ENCODE measurements at places on chromosomes 12 and 14.
A peak's percentile ranks its signal among the peaks of the same experiment; 100 is the strongest.

DNA sequence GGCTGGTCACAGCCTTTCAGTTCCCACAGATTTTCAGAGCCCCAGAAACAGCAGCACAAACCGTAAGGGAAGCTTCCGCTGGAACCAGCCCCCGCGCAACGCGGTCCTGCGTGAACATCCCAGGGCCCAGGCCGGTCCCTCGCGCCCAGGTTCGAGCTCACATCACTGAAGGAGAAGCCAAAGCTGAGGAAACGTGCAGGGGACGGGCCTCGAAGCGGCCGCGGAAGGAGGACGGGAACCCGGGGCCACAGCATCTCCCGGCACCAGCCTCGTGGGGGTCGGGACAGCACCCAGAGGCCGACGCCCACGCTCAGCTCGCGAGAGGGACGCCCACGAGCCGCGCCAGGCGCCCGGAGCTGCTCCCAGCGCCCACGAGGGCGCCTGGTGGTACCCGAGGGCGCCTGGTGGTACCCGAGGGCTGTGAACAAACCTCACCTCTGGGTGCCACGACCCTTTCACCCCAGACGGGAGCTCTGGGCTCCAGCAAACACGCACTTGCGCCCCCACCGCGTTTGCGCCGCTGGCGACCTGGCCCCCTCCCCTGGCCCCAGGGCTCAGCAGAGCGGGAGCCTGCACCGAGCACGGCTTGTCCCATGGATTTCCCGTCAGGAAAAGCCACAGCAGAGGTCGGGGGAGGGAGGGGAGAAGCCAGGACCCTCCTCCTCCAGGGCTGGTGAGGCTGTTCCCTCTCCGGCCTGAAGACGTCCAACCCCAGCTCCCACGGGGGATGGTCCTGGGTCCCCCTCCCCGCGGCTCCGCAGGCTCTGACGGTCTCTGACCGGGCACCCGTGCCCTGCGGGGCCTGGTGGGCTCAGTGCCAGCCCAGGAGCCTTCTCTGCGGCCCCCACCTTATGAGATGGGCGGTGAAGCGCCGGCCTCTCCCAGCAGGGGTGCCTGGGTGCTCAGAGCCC lies 6.9 kb downstream of the LRCOL1 start:
- DNase-seq = no peak

GRCh38 chr12:107875786-107876185 lies 101.3 kb downstream of the ASCL4 start:
- DNase-seq = no peak

- no peak for DNase-seq
Observed at GRCh38 chr14:77245820-77246219, 25.2 kb downstream of the NGB start.

DNA sequence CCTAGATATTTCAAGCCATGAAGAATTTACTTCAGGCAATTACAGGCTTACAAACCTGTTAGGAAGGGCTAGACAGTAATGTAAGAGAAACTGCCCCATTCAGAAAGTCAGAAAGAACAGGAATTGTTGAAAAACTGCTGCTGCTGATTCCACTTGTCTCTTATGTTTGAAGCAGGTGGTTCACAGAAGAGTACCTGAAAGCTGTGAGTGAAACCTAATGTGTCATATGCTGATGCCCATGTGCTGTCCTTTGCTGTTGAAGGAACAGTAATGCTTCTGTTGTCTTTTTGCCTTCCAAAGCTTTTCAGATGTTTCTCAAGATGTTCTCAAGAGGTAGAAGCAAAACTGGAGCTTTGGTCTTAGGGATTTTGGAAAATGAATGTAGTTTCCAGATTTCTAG lies 39.0 kb downstream of the MNAT1 start:
- DNase-seq = no peak

DNA sequence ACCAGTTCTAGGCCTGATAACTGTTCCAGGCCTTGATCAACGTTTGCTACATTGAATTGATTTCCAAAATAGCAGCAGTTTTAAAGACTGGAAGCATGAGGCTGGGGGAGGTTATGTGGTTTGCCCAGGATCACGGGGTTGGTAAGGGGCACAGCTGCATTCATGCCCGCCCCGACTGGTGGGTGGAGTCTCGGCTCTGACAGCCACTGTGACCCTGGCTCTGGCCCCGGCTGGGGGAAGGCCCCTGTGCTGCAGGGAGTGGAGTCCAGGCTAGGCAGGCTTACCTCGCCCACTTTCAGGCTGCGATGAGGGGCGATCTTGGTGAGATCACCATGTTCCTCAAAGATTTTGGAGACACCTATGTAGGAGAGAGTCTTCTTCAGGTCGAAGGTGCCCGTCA lies 13.3 kb upstream of the SERPINA9 start:
- DNase-seq = no peak

GRCh38 chr14:97878206-97878605 lies 1081.0 kb downstream of the VRK1 start:
- no peak for DNase-seq

GRCh38 chr14:20341646-20342045 lies 1.8 kb upstream of the PARP2 start:
- no peak for DNase-seq

- peak; percentile 74 for DNase-seq
Observed at GRCh38 chr12:14327711-14328110, 37.8 kb upstream of the ATF7IP start.

- no peak for DNase-seq
Observed at GRCh38 chr14:90447720-90448497, 51.1 kb downstream of the CALM1 start.

- no peak for DNase-seq
Observed at GRCh38 chr14:94386085-94387031, 2.0 kb downstream of the SERPINA1 start.

GRCh38 chr14:57960946-57961785 lies 95.3 kb upstream of the SLC35F4 start:
- no peak for DNase-seq

DNA sequence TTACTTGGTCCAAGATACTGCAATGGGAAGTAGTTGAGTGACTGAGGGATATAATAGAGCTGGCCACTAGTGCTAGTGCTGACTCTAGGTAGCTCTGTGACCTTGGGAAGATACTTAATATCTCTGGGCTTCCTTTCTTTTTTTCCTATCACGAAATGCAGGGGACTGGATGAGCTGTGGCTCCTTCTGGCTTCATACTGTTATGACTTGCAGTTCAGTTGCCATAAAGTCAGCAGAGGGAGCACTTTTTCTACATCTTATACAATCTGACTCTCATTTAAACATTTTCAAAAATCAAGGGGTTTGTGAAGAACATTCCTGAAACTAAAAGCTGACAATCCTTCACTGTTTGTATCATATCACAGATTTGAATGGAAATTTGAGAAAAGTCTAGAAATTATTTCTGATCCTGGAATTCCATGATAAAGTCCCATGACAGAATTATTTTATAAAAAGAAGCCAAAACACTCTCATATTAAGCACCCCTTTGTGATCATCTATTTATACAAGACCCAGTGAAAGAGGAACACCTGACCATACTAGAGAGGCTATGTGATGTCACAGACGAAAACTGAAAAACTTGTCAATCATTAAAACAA lies 5.3 kb downstream of the BHLHE41 start:
- DNase-seq = peak; percentile 68

DNA sequence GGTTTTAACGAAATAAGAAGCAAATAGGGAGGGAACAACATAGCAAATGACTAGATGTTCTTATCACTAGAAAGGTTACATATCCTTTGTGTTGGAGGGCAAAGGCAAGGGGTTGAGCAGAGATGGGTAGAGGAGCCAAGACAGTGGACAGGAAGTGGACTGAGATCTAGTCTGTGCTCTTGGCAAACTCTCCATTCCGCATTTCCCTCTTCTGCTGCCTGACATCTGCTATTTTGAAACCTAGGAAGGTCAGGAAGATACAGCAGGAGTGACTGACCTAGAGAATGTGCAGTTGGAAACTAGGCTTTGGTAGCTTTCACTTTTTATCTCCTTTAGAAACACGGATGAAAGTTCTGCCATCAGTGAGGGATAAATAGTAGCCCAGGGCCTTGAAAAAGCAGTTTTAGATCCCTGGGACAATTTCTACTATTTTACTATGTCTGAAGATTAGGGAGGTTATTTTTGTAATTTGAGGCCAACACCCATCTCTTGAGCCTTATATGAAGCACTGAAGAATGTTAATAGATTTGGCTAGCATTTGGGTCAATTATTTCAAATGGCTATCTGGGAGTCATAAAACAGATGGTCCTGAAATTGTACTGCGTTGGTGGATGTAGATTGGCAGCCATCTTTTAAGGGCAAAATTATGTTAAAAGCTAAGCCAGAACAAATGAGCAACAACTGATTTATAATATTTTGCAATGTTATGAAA lies 410.3 kb downstream of the PCNX1 start:
- DNase-seq = no peak

GRCh38 chr12:120797677-120798642 lies 72.3 kb downstream of the ACADS start:
- no peak for DNase-seq

DNA sequence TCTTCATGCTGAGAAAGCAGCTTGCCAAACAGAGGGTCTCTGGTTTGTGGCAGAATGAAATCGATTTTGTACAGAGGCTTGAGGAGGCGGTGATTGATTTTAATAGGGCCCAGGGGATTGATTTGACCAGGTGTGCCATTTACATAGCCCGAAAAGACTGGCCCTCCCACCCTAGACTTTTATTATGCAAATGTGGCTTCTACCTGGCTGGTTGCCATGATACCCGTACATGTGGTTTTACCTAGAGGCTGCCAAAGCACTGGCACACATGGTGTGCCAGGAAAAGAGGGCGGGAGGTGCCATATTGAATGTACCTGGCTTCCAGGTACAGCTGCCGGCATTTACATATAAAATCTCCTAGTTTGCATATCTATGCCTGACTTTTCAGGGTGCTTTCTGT lies 18.0 kb upstream of the GUCY2C start:
- no peak for DNase-seq

GRCh38 chr12:13028825-13029570 lies 15.2 kb upstream of the FAM234B start:
- DNase-seq = no peak

DNA sequence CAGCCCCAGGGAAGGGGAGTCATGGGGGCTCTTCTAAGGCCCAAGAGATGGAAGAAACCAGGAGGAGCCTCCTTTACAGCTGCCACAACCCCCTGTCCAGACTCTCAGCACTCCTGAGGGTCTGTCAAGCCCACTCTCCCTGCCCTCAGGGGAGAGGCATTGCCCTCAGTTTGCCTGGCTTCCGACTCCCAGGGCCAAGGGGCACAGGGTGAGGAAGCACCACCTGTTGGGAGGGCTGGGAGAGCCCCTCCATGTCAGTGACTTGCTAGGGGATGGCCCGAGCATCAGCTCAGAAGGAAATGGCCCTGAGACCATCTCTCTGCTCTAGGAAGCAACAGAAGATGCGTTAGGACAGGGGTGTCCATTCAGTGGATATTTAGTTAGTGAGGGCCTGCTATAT lies 36.1 kb downstream of the LTBP2 start:
- DNase-seq = no peak

DNA sequence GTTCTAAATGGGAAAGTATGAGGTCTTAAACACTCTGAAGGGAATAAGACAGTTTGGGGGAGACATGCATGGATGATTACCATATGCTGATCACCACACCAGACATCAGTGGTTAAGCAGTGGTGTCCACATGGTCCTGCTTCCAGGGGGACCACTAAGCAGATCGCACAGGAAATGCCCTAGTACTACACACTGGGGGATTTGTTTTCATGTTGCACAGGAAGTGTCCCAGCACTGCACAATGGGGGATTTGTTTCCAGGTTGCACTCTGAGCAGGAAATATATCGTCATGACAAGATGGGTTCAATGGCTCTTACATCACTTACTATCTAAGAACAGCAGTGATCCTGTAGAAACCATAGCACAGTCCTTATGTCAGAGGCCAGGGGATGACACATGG lies 245.5 kb downstream of the BCL11B start:
- DNase-seq = peak; percentile 43

DNA sequence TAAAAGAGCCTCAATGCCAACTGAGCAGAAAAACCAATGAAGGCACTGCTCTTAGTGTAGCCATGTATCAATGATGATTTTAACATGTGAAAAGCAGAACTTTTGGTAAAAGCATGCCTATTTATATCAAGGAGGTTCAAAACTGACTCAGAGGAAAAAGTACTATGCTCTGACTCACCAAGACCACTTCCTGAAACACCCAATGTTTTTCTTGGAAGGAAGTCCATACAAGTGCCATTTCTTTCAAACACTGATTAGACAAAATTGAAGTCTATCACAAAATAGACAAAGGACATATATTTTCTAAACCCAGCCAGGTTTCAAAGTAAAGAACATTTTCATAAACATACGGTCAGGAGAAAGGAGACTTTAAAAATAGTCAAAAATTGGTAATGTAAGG lies 88.6 kb downstream of the EPS8 start:
- DNase-seq = peak; percentile 85

GRCh38 chr12:41419131-41419893 lies 231.2 kb downstream of the PDZRN4 start:
- no peak for DNase-seq

DNA sequence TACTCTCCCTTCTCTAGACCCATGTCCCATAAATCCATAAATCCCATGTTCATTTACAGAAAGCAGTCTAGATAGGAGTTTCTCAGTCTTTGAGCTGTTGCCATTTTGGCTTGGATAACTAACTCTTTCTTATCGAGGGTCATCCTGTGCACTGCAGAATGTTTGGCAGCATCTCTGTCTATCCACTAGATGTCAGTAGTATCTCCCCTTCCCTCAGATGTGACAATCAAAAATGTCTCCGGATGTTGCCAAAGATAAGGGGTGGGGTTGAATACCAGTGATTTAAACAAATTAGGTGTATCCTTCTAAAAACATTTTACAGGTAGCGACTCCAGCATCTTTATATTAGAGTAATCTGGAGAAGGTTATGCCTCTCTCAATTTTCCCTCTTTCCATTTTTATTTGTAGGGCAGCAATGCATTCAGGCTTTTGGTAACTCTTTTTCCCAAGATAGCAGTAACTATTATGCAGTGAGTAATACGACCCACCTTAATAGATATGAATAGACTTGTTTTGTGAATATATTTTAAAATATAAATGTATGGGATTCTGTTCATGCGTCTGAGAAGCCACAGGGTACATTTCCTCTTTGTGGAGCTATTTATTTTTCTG lies 100.7 kb downstream of the LRRK2 start:
- DNase-seq = peak; percentile 52

DNA sequence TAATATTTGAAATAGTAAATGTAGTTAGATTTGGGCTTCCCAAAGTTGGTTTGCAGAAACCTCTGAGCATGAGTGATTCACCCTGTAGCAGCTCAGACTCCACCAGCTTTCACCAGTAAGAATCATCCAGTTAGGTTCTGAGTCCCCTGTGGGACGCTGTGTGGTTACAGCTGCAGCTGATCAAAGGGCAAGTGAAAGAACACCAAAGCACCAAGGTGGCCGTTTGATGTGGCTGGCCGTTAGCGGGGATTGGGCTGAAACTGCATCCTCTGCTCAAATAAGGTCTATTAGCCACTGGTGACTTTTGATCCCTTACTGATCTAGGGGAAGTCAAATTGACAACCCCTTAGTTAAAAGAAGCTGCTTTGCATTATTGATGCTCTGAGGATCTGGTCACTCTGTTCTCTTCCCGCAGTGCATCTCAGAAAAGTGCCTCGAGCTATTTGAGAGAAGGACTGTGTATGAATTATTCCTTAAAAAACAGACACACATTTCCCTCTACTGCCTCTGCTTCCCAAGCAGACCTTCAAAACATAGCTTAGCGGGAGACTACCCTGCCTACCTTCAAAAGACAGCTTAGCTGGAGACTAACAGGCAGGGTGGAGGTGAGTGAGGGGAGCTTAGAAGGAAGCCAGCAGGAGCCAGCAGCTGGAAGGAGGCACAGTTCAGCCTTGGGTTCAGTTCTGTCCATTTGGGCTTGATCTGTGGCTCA lies 3.7 kb downstream of the ABHD12B start:
- DNase-seq = no peak

All from KBM-7 (cell line).